ENCODE measurements at places on chromosomes 5 and 9.

GRCh38 chr5:65382582-65382981 lies 99.1 kb downstream of the ADAMTS6 start:
- no peak for DNase-seq

DNA sequence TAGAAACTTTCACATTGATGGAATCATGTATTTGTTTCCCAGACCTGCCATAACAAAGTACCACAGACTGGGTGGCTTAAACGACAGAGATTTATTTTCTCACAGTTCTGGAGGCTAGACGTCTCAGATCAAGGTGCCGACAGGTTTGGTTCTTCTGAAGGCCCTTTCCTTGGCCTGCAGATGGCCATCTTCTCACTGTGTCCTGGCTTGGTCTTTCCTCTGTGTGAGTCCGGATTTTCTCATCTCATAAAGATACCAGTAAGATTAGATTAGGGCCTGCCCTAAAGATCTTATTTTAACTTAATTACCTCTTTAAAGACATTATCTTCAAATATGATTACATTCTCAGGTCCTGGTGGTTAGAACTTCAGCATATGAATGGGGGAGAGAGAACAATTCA lies 5.8 kb downstream of the USP20 start:
- DNase-seq, result no peak

- no peak for DNase-seq
Observed at GRCh38 chr5:56692359-56693219, 122.8 kb upstream of the MAP3K1 start.

- no peak for DNase-seq
Observed at GRCh38 chr9:107361816-107362215, 78.7 kb downstream of the RAD23B start.

DNA sequence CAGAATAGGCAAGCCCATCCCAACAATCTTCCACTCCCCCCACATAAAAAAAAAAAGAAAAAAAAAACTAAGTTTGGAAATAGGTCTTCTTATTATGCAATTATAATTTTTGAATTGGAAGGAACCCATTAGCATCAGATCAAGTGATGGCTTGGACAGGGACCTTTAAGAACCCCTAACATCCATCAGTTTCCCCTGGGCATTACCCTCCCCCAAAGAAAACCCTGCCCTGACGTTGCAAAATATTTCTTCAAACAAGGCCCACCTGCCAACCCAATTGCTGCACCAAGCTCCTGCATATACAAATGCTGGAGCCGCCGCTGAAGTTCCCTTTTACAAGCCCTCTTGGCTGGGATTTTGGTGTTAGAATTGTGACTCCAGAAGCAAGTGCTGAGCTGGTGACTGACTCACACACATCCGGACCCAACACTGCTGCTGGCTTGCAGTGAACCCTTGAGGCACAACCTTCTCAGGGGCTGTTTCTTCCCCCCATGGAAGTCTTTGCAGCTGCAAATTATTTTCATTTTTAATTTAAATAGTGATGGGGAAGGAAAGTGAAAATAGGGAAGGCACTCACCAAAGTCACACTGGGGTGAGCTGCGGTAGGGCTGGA lies 56.1 kb upstream of the AFAP1L1 start:
- no peak for DNase-seq

DNA sequence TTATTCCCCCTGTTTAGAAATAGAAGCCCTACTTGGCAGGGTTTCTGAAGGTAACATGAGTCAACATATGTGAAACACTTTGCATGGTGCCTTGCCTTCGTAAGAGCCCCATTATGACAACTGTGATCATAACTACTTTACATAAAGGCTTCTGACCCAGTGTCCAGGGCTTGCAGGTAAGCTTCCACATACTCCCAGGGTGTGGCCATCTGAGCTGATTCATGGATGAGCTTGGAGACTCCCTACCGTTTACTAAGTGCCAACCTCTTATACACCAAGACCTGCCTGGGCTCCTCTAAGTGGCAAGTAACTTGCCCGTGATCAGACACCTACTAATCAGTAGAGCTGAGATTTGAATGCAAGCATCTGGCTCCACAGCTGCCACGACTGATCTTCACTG lies 62.8 kb upstream of the C5orf58 start:
- no peak for DNase-seq

DNA sequence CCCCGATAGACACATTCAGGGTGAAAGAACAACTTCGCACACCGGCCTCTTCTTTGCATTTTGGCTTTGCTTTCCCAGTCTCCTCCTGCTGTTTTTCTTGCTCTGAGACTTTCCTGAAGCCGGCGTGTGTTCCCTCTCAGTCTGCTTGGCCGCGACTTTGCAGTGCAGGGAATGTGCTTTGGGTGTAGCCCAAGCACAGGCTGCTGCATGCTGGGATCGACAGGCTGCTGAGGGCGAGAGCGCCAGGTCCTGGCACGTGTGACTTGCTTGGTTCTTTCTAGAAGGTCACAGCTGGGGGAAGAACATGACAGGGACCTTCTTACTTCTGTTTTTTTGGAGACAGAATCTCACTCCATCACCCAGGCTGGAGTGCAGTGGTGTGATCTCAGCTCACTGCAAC lies 40.6 kb downstream of the TENT4A start:
- DNase-seq, result no peak

DNA sequence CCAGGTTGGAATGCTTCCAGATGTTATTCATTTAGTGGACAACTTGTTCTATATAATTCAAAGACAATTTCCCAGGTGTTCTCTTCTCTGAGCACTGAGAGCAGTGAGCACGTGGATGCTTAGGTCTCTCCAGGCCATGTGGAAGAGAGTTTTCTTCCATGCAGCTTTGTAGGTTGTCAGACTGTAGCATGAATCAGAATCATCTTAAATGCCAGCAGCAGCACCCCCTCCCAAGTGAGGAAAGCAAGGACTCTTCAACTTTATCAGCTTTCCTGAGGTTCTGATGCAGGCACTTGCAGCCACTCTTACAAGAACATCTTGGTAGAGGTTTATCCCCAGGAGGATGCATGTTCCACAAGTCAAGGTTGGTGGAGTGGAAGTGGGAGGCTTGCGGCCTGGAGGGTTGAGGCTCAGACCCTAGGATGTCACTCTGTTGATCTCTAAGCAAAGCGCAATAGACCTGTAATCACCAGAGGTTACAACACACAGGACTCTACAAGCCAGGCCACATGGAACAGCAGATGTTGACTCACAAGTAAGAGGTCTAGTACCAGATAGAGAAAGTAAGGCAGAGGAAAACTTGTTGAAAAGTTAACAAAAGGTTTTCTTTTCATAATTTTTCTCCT lies 47.7 kb downstream of the UGCG start:
- no peak for DNase-seq

- DNase-seq, result no peak
Observed at GRCh38 chr9:134738869-134739659, 97.5 kb downstream of the COL5A1 start.

DNA sequence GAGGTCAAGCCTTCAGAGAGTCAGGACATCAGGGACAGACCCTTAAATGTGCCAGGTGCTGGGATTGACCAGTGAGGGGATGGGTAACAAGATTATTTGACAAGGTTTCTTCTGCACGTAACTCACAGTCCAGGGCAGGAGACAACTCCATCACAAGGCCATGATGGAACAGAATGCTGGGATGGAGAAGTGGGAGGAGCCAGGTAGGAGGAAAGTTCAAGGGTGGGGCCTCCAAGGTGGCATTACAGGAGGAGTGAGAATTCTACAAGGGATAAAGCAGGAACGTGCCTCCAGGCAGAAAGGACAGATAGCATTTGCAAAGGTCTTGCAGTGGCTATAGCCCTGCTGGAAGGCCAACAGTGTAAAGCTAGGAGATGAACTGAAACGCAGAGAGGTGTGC lies 102.2 kb downstream of the FGF18 start:
- no peak for DNase-seq

- no peak for DNase-seq
Observed at GRCh38 chr5:144421411-144421810, 250.7 kb downstream of the KCTD16 start.

DNA sequence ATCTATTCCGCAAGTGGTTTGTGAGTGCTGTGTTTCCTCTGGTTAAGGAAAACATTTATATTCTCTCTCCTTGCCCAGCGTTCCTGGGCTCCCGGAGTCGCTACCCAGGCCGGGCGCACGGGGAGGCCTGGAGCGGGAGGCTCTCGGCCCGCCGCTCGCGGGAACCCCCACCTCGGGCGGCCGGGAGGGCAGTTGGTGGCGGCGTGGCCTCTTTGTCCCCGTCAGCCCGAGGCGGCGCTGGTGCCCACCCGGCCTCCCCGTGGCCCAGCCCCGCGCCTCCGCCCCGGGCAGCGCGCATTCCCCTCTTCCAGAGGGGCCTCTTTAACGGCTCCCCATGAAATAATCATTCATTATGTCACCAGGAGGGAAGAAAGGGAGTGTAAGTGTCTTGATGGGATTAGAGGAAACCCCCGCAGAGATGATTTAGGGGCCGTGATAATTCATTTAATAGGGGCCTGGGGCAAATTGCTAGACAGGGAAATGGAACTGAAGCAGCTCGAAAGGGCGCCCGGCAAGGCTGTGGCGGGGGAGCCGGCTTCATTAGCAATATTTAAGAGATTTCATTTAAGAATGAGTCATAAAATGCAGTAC lies 181.9 kb upstream of the TBCA start:
- DNase-seq, result no peak

DNA sequence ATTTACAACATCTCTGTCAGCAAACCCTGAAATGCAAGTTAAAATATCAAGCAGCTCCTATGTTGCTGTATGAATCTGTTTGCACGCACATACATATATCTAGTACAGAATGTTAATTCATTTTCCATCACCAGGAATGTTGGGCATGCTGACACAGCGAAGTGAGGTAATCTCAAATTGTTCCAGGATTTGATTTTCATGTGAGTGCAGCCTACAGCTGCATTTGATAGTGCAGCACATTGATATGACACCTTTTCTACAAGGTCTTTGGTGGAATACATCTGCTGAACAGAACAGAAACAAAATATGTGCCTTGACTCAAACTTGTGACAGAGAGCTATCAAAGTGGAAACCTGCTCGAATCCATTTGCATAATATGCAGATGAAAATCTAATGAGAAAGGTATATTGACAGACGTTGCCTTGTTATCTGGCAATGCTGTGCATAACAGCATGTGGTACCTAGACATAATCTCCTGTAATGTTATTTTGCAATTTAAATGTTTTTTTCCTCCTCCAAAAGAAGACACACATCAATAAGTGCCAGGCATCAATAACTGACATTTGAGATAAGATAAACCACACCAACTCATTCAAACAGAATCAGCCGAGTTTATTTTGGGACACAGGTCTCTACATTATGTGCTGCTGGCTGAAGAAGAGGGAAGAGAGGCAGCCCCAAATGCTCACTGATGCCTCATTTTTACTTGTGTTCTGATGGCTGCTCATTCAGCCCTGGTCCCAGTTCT lies 512.2 kb downstream of the ZNF608 start:
- DNase-seq, result no peak

GRCh38 chr9:133347985-133348717 lies at the start of the genes MED22 and RPL7A:
MED22 (minus strand) TSS chr9:133348131; CDS start chr9:133346662, 1,469 bp downstream.
RPL7A (plus strand) TSS chr9:133348218; CDS start chr9:133348244, 26 bp downstream.
- peak; percentile 91 for DNase-seq

DNA sequence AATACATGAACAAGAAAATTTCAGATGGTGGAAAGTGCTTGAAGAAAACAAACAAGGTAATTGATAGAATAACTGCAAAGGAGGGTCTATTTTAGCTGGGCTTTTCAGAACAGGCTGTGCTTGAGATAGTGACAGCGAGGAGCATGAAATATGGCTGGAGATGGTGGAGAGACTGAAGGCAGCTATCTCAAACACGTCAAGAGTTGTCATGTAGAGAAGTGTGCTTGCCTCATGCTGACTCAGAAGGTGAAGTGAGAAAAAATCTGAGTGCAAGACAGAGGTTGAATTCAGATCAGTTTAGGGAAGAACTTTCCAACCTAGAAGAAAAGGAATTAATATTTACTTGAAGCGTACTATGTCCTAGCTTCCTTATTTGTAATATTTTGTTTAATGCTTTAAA lies 115.5 kb upstream of the RANBP3L start:
- no peak for DNase-seq

DNA sequence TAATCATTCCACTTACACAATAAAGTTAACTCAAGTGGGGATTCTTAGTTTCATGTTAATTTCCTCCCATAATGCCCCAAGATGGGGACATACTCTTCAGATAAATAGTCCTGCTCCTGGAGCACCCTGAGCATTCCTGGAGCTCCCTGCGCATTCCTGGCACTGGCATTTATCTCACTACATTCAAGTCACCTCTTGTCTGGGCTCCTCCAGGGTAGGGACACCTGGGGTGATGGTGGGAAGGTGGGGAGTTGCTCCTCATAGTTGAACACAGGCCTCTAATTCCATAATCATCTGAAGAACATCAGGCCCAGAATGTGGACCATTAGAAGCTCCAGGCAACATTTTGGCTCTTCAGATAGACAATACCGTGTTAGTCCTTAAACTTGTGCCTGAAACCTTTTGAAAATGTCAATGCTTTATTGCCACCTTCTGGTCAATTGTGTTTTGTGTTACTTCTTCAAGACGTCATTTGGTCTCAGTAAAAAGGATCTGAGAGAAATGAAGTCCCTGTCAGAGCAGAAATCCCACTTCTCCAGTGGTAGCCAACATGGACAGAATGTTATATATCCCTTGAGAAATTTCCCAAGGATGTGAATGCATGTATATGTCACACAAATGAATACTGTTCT lies 14.2 kb upstream of the AGGF1 start:
- peak; percentile 25 for DNase-seq

DNA sequence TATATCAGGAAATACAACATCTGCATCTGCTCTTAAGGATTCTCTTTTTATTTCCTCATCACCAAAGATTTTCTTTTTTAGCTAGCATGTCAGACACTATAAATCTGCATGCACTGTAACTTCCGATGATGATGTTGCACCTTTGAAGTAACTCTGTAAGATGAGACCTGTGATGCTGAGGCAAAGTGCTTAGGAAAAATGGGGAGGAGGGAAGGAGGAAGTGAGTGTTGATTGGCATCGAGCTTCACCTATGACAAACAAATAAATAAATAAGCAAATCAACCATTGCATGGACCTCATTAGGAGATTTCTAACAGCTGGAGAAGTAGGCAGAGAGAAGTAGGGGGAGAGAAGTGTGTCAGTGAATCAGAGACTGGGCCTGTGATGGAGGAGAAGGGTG lies 52.6 kb downstream of the ENC1 start:
- DNase-seq, result no peak

GRCh38 chr5:128329386-128329939 lies 208.6 kb downstream of the FBN2 start:
- DNase-seq, result no peak

DNA sequence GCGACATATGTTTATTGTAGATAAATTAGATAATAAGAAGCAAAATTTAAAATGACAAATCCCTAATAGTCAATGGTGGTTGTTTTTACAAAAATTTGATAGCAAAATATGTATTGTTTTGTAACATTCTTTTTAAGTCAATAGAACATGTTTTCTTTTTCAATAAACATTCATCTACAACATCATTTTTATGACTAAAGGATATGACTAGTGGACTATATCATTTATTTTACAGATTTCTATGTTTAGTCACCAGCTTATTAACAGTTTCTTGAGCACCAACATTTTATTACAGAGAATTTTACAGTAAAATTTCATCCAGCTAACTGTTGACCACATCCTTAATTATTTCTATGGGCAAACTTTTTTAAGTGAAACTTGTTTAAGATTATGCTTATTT lies 114.7 kb upstream of the IL7R start:
- no peak for DNase-seq

GRCh38 chr5:180739271-180739670 lies 587 bp downstream of the OR2Y1 start:
- no peak for DNase-seq

- DNase-seq, result no peak
Observed at GRCh38 chr5:64301566-64301965, 135.9 kb downstream of the RNF180 start.
